ENCODE measurements at places on chromosomes 2 and 18. TPM values are rescaled to one million over a fixed set of nuclear protein-coding genes. Genes with fewer than 3 reads are reported as not detected.
A peak's percentile ranks its signal among the peaks of the same experiment; 100 is the strongest.

GRCh38 chr2:153405196-153405595 lies 73.4 kb downstream of the RPRM start:
- no peaks in the 10 kb centered on the region for H3K36me3 ChIP-seq
- H3K27me3 ChIP-seq: no peaks in the 10 kb centered on the region
- H3K4me1 ChIP-seq: no peaks in the 10 kb centered on the region
- no peak overlapping the region for H3K4me3 ChIP-seq

The OSGEPL1 gene
- total RNA-seq: 3.4 TPM

DNA sequence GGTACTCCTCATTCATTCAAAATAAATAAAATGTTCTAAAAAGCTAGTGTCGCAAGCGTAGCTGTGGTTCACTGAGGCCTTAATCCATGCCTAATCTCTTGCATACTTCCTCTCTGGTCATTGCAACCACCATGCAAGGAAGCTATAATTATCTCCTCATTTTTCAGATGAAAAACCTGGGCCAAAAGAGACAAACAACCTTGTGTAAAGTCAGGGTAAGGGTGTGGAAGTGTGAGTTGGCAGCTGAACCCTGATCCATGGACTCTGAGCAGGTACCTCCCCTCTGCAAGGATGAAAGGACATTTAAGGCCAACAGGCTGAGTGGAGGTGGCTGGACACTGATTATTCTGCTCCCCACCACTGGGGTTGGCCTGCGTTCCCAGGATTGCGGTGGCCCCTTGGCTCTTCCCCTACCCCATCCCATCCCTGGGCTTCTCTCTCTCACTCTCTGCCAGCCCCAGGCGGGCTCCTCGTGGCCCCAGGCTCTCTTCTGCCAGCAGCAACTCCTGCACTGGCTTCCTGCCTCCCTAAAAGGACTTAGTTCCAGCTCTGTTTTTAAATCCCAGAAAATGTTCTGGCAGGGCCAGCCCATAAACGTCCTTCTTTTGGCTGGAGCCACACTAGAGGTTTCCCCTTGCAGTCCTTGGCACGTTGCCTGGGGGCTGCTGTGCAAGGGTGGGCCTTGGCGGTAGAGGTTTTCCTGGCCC lies 72.0 kb upstream of the AFF3 start:
- DNase-seq: no peak
- peaks cover 33% of the 10 kb centered on the region for H3K4me1 ChIP-seq
- no peaks in the 10 kb centered on the region for H3K36me3 ChIP-seq
- no peaks in the 10 kb centered on the region for H3K27me3 ChIP-seq
- H3K4me3 ChIP-seq: no peak overlapping the region
- H3K27ac ChIP-seq: peak overlapping the region; percentile 30

GRCh38 chr18:11857177-11857887 lies 6.1 kb downstream of the CHMP1B start:
- no peaks in the 10 kb centered on the region for H3K27me3 ChIP-seq
- H3K4me1 ChIP-seq: peaks cover 18% of the 10 kb centered on the region
- DNase-seq: peak; percentile 93
- peaks cover 3% of the 10 kb centered on the region for H3K36me3 ChIP-seq
- H3K27ac ChIP-seq: peak overlapping the region; percentile 98

The IMMT gene
- 141 TPM for total RNA-seq

GRCh38 chr2:201233192-201233811 lies 27.0 kb upstream of the CASP8 start:
- H3K36me3 ChIP-seq: no peaks in the 10 kb centered on the region
- no peaks in the 10 kb centered on the region for H3K27me3 ChIP-seq
- H3K4me1 ChIP-seq: peaks cover 3% of the 10 kb centered on the region
- H3K27ac ChIP-seq: peak overlapping the region; percentile 13

DNA sequence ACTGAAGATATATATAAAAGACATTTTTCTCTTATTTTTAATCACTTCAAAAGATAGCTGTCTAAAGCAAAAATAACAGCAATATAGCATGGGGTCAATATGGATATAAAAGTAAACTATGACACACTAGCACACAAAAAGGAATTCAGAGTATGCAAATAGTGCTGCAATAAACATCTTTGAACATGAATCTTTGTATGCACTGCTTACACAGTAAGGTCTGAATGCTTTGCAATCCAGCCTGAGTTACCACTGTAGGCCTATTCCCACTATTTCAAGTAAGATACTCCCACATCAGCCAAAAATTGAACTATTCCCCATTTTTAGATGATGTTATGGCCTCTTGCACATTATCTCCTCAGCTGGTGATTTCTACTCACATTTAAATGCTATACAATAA lies 27.4 kb upstream of the ERCC3 start:
- DNase-seq: no peak
- no peaks in the 10 kb centered on the region for H3K27me3 ChIP-seq
- no peak overlapping the region for H3K27ac ChIP-seq
- H3K36me3 ChIP-seq: peaks cover 3% of the 10 kb centered on the region

- H3K27ac ChIP-seq: no peak overlapping the region
- no peaks in the 10 kb centered on the region for H3K36me3 ChIP-seq
- no peaks in the 10 kb centered on the region for H3K27me3 ChIP-seq
- H3K4me1 ChIP-seq: no peaks in the 10 kb centered on the region
These were observed 87.0 kb upstream of the REV1 start for GRCh38 chr2:99576775-99577174.

The AGXT gene
- not detected for total RNA-seq

DNA sequence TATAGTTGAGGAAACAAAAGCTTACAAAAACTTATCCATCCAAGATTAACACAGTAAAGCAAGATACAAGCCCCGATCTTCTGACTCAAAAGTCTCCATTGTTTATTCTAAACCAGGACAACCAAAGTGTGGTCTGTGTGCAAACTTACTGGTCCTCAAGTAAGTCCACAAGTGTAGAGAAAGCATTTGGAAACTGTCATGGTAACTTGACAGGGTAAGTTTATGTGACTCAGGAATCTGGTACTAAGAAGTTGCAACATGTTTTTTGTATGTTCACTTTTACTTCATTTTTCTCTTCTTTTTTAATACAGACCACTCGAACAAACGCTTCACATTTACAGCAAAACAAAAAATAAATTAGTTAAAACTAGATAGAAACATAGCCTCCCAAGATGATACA lies 9.4 kb downstream of the MBD2 start:
- no peaks in the 10 kb centered on the region for H3K27me3 ChIP-seq
- peaks cover 12% of the 10 kb centered on the region for H3K4me1 ChIP-seq

- H3K27me3 ChIP-seq: no peaks in the 10 kb centered on the region
- peaks cover 7% of the 10 kb centered on the region for H3K4me1 ChIP-seq
- DNase-seq: peak; percentile 73
- no peaks in the 10 kb centered on the region for H3K36me3 ChIP-seq
- H3K27ac ChIP-seq: no peak overlapping the region
These were observed 56.4 kb downstream of the ZFP36L2 start for GRCh38 chr2:43169987-43170386.

GRCh38 chr2:9646196-9647030 lies 15.6 kb upstream of the YWHAQ start:
- H3K27ac ChIP-seq: no peak overlapping the region
- no peak overlapping the region for H3K4me3 ChIP-seq
- H3K4me1 ChIP-seq: no peaks in the 10 kb centered on the region

The FBXO15 gene
- not detected for total RNA-seq

- no peak overlapping the region for H3K4me3 ChIP-seq
- H3K36me3 ChIP-seq: no peaks in the 10 kb centered on the region
- no peak for DNase-seq
- no peak overlapping the region for H3K27ac ChIP-seq
- no peaks in the 10 kb centered on the region for H3K4me1 ChIP-seq
- no peaks in the 10 kb centered on the region for H3K27me3 ChIP-seq
These were observed 103.6 kb upstream of the TMEM200C start for GRCh38 chr18:5998907-5999306.

DNA sequence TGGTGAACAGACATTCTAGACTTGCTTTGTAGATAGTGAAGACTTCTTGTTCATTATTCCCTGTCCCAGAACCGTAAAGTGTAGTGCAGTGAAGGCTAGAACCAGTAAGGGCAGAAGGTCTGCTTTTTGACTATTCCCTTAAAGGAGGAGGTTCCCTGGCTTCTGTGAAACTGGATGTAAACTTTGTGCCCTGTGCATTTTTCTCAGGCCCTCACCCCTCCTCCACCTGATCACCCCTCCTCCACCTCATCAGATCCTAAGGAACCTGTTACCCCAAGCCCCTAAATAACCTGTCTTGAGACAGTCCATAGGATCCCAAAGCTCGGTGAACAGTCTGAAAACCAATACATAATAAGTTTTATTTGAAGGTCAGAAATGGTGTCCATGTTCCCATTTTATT lies 33.7 kb downstream of the SFT2D3 start:
- peak overlapping the region; percentile 72 for H3K27ac ChIP-seq
- H3K36me3 ChIP-seq: no peaks in the 10 kb centered on the region
- H3K4me3 ChIP-seq: no peak overlapping the region

- no peaks in the 10 kb centered on the region for H3K36me3 ChIP-seq
- H3K27me3 ChIP-seq: no peaks in the 10 kb centered on the region
- no peak for DNase-seq
- no peak overlapping the region for H3K4me3 ChIP-seq
- H3K27ac ChIP-seq: no peak overlapping the region
- H3K4me1 ChIP-seq: no peaks in the 10 kb centered on the region
These were observed 17.7 kb upstream of the SERPINB2 start for GRCh38 chr18:63869851-63870250.

The EPC2 gene
- 17.0 TPM for total RNA-seq

The CIB4 gene
- not detected for total RNA-seq

The SERPINB4 gene
- total RNA-seq: not detected

- H3K27me3 ChIP-seq: no peaks in the 10 kb centered on the region
- H3K4me3 ChIP-seq: no peak overlapping the region
- H3K4me1 ChIP-seq: no peaks in the 10 kb centered on the region
- no peaks in the 10 kb centered on the region for H3K36me3 ChIP-seq
- DNase-seq: no peak
These were observed 674.9 kb downstream of the NYAP2 start for GRCh38 chr2:226074391-226074790.

The FN1 gene
- total RNA-seq: 50.4 TPM

DNA sequence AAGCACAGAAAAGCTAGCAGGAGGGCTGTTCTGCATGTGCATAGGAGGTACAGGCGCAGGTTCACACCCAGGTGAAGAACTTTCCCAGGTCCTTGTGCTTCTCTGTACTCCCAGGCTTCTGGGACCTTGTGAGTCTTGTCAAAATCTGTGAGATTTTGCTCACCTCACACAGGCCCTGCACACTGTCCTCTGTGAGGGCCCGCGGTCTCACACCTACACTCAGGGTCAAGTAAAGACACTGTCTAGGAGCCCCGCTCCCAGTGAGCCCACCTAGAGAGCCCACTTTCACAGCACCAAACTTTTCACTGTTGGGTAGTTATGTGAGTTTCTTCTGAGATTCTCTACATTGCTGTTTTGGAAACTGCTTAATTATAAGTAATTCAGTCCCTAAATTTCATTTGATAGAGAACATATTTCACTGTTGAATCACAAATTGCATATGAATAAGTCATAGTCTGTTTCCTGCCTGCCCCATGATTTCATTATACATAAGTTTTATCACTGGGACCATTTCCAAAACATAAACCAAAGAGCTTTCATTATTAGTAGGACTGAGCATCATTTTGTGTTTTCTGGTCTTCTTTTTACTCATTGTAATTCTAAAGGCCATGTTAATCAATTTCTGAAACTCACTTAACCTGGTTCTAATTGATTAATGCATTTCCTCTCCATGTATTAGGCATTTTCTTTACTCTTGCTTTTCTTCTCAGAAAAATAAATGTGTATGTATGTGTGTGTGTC lies 234.2 kb upstream of the SPOPL start:
- H3K4me3 ChIP-seq: no peak overlapping the region
- H3K27ac ChIP-seq: no peak overlapping the region
- no peaks in the 10 kb centered on the region for H3K4me1 ChIP-seq
- no peaks in the 10 kb centered on the region for H3K36me3 ChIP-seq

The NETO1 gene
- total RNA-seq: not detected

DNA sequence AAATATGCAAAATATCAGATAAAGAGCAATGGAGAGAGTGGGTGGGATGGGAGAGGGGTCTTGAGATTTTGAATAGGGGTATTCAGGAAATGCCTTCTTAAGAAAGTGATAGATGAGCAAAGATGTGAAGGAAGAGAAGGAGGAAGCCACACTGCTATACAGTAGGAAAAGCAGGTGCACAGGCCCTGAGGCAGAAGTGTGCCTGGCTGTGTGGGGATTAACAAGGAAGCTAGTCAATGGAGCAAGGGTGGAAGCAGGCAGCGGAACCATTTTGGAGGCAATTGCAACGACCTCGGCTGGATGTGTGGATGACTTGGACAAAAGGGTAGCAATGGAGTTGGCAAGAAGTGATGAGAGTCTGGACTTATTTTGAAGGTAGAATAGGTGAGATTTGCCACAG lies 11.0 kb upstream of the CNGA3 start:
- no peaks in the 10 kb centered on the region for H3K36me3 ChIP-seq
- no peaks in the 10 kb centered on the region for H3K27me3 ChIP-seq
- no peak overlapping the region for H3K27ac ChIP-seq
- no peaks in the 10 kb centered on the region for H3K4me1 ChIP-seq

- no peak overlapping the region for H3K4me3 ChIP-seq
- H3K36me3 ChIP-seq: no peaks in the 10 kb centered on the region
- H3K27me3 ChIP-seq: peaks cover 6% of the 10 kb centered on the region
- H3K4me1 ChIP-seq: no peaks in the 10 kb centered on the region
- DNase-seq: no peak
- H3K27ac ChIP-seq: no peak overlapping the region
These were observed 89.4 kb downstream of the CELF4 start for GRCh38 chr18:37476182-37476581.

DNA sequence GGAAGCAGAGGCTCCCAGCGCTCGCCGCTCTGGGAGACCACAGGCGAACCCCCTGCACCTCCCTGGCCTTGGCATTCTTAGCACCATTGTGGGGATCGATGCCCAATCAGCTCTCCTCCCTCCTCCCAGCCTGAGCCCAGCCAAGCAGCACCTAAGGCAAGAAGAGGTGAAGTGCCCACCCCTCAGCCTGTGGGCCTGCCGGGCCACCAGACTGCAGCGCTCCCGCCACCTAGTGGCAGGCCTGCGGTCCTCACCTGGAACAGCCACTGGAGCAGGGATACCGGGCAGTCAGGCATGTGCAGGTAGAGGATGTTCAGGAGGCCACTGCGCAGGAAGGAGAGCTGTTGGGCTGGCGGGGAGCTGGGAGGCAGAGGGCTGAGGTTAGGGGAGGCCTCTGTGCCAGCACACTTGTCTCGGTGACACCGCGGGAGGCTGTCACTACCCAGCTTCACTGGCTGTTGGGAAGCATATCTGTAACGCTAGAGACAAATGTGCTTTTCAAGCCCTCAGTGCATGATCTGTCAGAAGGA lies 35.2 kb downstream of the FAM178B start:
- H3K4me1 ChIP-seq: peaks cover 5% of the 10 kb centered on the region
- H3K27me3 ChIP-seq: no peaks in the 10 kb centered on the region
- H3K4me3 ChIP-seq: no peak overlapping the region

GRCh38 chr18:13389491-13390131 lies 171.1 kb downstream of the LDLRAD4 start:
- no peaks in the 10 kb centered on the region for H3K36me3 ChIP-seq
- no peaks in the 10 kb centered on the region for H3K27me3 ChIP-seq

Data from psoas muscle (tissue), 8 donors.